ENCODE measurements at places on chromosomes 5 and 9.

GRCh38 chr5:129652349-129653056 is 95.4 kb upstream of the MINAR2 start:
- DNase-seq: no peak

DNA sequence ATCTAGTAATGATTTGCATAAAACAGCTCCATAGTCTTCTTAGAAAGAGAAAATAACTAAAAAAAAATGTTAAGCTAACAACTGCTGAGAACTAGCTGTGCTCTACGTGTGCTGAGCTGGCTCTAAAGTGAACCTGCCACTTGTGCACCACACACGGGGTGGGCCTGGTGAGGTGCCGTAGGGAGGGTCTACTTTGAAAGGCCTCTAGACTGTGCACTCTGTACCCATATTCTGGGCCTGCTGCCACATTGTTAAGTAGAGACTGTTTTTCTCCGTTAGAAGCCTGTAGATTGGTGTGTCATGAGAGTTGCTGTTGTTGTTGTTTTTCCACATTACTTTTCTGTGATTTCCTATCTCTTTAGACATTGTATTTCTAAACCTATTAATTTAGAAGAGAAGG is 93.9 kb downstream of the CD180 start:
- no peak for DNase-seq

- no peak for DNase-seq
Observed at GRCh38 chr9:14188538-14188937, 125.4 kb downstream of the NFIB start.

DNA sequence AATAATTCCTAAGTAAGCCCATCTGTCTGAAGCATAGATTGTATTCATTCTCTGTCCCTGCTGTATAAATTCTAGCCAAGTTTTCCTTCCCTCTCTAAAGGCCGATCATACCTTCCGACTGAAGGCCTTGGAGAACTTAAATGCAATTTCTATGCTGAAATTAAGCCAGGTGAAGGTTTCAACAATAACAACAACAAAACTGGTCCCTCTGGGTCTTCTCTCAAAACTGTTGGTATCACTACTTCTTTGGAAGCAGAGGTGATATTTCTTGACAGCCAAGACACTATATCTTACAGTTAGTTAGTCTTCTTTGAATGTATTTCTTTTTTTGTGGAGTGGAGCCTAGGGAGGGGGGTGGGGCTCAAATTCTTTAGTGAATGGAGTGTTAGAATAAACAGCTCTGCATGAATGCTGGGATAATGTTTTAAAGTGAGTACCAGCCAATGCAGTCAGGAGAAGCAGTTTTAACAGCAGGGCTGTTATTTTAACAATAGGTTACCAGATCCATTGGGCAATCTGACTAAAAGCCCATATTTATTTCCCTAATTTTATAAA is 508.9 kb downstream of the EBF1 start:
- no peak for DNase-seq

DNA sequence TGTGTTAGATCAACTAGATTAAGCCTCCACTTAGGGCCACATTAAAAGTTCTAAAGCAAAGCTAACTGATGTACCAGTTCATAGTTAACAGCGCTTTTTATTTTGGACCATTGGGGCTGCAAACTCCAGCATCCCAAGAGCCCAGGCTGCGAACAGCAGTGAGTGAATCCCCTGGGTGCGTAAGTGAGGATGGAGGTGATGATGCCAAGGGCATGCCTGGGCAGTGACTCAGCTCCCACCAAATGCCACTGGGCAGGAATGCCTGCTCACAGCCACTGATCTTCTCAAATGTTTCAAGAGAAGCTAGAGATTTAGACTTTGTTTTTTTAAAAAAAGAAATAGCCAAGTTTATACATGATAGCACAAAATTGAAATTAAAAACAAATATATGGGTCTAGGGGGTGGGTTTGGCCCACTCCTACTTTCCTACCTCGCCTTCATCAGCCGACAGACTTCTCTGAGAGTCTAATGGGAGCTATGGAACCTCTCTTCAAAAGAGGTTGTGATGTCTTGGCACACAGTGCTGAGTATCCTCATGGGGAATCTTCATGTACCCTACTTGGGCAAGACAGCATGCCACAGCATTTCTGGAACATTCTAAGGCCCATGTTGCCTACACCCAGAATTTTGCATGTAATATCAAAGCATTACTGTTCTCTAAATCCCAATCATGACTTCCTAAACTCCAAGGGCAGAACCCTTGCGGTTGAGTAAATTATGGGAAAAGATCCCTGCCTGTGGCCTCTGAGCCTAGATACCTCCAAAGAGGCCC is 398.1 kb downstream of the EBF1 start:
- no peak for DNase-seq

DNA sequence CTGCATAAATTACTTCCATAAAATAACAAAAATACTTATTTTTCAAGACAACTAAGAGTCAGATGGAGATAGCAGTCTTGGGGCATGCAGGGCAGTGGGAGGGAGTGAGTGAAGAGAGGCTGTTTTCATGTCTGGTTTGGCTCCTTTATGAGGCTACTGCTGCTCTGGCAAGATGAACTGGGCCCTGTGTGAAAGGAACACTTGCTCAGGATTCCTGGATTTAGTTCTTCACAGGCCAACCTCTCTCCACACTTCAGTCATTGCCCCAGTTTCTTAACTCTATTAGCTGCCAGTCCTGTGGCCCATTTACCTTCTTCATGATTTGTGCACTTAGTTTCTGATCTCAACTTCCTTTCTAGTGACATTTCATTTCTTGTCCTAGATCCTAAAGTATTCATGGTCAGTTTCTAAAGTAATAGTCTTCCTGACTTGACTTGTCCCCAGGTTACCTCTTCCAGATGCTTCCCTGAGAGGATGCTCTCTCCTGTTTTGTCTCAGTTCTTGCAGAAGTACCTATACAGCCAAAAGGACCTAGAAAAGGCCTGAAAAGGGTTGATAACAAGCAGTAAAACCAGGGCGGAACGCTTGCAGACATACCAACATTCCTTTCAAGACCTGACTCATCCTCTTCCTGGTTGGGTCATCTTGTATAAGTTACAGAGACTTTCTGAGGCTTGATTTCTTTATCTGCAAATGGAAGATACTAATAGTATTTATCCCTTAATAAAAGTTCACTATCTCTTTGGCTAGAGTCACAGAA is 77.0 kb upstream of the ZFAND5 start:
- no peak for DNase-seq
